ENCODE measurements at places on chromosomes 7 and 10.

GRCh38 chr10:76902949-76903348, 734.7 kb downstream of the KCNMA1 start:
- DNase-seq, result peak; percentile 51

DNA sequence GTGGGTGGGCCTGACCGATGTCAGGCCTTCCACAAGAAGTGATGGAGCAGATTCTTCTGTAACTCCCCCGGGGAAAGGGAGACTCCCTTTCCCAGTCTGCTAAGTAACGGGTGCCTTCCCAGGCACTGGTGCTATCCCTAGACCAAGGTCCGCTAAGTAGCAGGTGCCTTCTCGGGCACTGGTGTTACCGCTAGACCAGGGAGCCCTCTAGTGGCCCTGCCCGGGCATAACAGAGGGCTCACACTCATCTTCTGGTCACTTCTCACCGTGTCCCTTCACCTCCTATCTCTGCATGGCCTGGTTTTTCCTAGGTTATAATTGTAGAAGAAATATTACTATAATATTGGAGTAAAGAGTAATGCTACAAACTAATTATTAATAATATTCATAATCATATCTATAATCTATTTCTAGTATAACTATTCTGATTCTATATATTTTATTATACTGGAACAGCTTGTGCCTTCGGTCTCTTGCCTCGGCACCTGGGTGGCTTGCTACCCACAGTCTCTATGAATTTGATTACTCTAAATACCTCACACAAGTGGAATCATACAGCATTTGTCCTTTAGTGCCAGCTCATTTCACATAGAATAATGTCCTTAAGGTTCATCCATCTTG, 1378.7 kb downstream of the XPNPEP1 start:
- DNase-seq, result peak; percentile 60

DNA sequence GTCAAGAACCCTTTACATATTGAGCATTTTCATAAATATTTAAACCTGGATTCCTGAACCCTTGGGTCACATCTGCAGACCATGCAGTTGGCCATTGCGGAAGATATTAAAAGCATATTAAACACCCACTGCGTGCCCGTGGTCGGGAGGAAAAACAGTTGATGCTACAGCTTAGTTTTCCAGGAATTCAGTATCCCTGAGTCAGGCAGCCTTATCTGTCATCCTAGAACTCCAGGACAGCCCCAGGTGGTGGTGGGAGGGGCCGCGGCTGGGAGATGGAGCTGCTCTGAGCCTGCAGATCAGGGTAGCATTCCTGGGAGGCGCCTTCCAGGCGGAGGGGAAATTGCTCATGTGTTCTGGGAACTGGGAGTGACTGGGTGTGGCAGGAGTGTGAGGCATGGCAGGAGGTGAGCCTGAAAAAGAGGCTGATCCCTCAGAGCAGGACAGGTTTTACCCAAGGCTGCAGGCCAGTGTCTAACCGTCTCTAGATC, 222.9 kb upstream of the SH2B2 start:
- no peak for DNase-seq

- no peak for DNase-seq
These were observed 1.1 kb downstream of the PALS2 start for GRCh38 chr7:24574386-24574785.

- DNase-seq, result no peak
These were observed 40.5 kb downstream of the PAPSS2 start for GRCh38 chr10:87700031-87700796.

DNA sequence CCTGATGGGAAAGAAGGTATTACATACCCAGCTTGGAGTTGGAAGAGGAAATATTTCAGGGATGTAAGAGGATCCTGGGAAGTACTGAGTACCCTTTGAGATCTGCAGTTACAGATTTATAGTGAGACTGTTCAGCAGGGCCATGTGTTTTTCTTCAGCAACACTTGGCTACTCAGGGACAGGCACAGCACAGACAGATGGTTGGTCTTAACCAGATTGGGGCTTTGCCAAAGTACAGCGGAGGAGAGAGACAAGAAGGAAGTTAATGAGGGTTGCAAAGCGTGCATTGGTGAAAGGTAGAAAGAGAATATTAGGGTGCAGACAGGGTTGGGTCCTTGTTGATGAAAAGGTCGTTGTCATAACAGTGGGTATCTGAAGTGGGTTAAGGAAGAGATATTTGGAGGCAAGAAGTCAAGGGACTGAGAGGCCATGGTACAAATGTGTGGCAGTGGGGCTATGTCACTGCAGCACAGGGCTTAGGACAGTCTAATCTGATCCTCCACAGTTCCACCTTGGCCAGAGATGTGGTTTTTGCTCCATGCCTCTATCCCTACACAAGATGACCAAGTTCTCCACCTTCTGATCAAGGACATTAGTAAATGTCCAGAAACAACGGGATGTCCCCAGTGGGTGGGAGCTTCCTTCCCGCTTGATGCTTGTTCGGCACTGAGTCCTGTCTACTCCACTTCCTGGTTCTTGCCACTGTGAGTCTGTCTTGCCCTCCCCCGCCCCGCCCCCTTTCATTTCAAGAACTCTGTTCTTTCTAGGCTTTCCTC, 18.9 kb upstream of the DNAJC1 start:
- no peak for DNase-seq

- peak; percentile 58 for DNase-seq
These were observed 8.9 kb downstream of the AGFG2 start for GRCh38 chr7:100547872-100548271.

DNA sequence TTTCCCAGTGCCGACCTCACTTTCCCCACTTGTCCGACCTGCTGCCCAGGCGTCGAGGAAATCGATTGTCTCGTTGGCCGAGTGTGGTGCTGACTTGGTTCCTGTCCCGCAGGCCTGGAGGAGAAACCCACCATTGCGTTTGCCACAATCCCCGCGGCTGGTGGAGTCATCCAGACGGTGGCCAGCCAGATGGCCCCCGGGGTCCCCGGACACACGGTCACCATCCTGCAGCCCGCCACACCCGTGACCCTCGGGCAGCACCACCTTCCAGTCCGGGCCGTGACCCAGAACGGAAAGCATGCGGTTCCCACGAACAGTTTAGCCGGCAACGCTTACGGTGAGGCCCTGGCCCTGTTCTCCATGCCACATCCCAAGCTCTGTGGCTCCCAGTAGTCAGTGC, 14.5 kb upstream of the AP5Z1 start:
- DNase-seq, result no peak

- no peak for DNase-seq
These were observed 84.5 kb downstream of the LHFPL3 start for GRCh38 chr7:104412911-104413310.

DNA sequence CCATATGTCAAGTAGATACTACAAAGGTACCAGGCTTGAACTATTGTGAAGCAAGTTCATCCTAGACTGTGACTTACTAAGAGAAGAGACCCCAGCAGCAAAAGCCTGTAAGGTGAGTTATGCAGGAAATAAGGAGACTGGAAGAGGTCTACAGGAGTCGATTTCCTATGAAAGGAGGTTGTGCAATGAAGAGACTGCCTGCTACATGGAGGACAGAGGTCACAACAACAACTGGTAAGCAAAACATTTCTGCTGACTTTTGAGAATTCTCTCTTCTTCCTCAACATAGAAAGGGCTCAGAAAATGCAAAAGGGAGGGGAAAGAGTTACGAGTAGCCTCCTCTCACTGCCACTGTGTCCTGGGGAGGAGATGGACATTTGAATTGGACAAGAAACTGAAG, 42.4 kb downstream of the PDK4 start:
- DNase-seq, result no peak

DNA sequence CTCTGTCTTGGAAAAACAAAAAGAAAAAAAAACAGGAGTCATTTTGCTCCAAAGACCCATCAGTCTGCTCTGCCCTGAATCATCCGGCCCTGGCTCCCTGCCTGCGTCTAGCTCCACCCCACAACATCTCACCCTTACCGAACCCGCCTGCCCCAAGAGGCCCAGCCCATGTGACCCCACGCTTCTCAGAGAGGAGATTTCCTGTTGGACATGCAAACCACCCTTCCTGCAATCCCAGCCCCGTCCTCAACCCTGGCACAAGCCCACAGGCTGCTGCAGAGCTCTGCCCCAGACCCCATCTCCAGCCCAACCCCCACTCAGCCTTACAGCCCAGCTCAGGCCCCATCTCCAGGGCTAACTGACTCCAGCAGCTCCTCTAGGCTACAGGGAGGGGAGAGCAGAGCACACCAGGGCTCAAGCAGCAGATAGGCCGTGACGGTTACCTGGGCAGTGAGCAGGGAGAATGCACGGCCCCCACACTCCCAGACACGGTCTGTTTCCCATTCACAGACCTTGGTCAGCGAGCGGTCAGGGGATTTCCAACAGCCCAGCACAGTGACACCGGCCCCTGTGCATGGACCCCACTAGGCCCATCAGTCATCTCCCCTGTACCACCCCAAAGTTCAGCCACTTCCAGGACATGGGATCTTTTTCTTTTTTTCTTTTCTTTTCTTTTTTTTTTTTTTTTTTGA, 69.9 kb upstream of the GTF2I start:
- peak; percentile 78 for DNase-seq
